ENCODE measurements at places on chromosomes 6 and 20.

DNA sequence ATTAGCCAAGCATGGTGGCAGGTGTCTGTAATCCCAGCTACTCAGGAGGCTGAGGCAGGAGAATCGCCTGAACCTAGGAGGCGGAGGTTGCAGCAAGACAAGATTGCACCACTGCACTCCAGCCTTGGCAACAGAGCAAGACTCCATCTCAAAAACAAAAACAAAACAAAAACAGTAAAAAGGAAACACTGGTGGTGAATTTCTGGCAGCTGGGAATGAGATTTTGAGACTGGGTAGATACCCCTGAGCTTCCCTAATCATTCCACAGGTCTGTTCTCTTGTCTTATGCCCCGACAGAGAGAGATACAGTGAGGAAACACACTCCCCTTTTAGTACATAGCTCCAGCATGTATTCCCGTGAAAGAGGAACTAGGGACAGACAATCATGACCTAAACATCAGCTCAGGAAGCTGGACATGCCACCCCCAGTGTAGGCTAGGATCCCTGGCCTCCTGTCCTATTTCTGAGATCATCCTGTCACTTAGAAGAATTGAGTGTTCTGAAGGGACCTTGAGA lies 9.6 kb downstream of the MAN1A1 start:
- no peak for DNase-seq

GRCh38 chr20:36836591-36837269 lies 39.2 kb upstream of the TLDC2 start:
- DNase-seq, result no peak

GRCh38 chr6:170187669-170188566 lies 103.0 kb downstream of the DLL1 start:
- DNase-seq, result no peak

DNA sequence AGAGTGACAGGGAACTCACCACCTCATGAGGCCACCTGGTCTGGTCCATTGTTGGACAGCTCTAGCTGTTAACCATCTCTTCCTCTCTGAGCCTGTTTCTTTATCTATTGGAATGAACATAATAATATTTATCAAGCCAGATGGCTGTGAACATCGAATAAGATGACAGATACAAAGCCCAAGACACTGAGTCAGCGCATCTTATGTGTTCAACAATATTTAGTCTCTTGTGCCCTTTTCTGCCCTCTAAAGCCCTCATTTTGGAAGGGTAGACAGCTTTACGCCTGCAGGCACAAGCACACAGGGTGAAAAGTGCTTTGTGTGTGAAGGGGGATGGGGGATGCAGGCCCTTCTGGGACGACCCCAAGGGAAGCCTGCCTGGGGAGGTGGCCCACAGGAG lies 164.0 kb downstream of the GRM4 start:
- no peak for DNase-seq

DNA sequence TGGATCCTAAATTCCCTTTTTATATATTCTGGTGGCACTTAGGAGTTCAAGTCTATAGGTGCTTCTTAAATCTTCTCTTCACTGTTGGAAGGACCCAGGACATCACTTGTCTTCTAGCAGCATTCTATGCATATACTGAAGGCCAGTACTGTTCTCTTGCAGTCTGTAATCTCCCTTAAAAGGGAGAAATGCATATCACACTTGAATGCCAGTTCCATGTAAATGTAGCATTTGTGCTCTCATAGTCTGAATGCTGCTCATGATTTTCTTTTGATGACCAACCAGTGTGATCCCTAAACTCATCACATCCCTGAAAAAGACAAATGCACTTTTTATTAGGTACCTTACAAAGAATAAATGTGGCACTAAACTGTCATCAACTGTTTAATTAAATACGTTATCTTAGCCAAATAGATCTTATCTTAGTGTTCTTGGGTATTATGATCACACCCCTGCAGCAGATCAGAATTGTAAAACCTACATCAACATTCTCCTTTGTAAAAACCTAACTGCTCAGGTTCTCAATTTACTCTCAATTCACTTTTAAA lies 176.1 kb downstream of the EPHA7 start:
- no peak for DNase-seq

DNA sequence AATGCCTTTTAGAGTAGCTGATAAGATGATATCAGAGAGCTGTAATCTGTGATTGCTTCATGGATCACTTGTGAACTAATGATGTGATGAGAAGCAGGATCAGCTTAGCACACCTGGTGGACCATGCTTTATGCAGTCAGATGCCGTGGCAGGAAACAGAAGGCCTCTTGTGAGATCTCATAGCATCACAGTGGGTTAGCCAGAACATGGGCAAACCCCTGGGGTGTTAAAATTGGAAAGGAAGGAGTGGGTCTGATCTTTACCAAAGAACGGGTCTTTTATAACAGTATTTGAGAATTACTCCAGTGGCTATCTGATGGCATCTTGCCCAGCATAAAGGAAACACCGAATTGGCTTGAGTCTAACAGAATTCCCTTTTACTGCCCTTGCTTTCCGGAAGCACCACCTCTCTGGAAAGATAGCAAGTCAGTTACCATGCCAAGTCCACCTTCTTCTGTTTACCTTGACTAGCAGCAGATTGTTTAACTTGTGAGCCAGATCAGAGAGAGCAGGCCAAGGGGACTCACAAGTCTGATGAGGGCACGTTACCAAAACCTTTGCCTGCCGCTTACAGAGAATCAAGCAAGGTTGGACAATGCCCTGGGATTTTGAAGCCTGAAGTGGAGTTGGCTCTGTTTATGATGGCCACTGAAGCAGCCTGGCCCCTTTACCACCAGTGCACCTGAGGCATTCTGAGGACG lies 20.9 kb upstream of the SRF start:
- no peak for DNase-seq

DNA sequence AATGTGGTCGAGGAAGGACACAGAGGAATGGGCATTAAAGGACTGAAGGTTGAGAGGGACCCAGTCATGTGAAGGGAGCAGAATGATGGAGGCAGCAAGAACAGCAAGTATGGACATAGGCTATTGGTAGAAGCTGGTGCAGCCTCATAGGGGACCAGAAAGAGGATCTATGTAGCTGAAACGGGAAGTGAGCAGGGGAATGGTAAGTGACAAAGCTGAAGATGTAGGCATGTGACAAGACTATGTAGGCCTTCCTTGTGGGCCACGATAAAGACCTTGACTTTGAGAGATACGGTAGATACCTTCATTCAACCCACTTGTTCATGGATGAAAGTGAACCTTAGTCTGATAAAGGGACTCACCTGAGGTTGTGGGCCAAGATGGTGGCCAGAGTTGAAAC lies 3.5 kb downstream of the CTNNBL1 start:
- no peak for DNase-seq

DNA sequence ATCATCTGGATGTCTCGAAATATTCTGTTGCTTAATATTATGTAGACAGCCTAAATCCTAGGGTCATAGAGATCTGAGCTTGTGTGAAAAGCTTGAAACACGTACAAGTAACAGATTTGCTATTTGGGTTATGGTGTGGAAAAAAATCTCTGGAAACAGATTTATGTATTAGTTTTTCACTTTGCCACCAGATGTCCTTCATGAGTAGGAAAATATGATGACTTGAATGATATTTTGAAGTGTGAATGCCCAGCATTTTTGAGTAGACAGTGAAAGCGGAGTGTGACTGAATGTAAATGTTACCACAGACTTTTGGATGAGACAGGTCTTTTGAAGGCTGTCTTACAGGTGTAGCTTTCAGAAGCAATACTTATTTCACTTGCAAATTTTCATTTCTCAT lies 4.2 kb upstream of the BMP6 start:
- no peak for DNase-seq

- no peak for DNase-seq
Observed at GRCh38 chr6:53309059-53309900, 39.5 kb downstream of the ELOVL5 start.

- no peak for DNase-seq
Observed at GRCh38 chr6:73657201-73657600, 3.4 kb upstream of the SLC17A5 start.

DNA sequence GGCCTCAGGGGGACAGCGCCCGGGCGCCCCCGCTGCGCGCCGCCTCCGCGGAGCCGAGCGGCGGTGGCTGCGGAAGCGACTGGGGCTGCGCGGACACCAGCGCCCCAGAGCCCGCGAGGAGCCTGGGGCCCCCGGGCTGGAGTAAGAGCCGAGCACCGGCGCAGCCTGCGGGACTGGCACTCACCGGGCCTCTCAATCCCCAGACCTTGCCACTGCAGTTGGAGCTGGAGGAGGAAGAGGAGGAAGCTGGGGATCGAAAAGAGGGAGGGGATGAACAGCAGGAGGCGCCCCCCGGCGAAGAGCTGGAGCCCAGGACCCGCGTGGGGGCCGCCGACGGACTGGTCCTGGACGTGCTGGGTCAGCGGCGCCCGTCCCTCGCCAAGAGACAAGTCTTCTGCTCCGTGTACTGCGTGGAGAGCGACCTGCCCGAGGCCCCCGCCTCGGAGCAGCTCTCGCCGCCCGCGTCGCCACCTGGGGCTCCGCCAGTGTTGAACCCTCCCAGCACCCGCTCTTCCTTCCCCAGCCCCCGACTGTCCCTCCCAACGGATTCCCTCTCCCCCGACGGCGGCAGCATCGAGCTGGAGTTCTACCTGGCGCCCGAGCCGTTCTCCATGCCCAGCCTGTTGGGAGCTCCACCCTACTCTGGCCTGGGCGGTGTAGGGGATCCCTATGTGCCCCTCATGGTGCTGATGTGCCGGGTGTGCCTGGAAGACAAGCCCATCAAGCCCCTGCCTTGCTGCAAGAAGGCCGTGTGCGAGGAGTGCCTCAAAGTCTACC lies 590 bp downstream of the RNF217 start:
- no peak for DNase-seq

GRCh38 chr6:75735491-75736186 lies 13.4 kb upstream of the MYO6 start:
- no peak for DNase-seq

DNA sequence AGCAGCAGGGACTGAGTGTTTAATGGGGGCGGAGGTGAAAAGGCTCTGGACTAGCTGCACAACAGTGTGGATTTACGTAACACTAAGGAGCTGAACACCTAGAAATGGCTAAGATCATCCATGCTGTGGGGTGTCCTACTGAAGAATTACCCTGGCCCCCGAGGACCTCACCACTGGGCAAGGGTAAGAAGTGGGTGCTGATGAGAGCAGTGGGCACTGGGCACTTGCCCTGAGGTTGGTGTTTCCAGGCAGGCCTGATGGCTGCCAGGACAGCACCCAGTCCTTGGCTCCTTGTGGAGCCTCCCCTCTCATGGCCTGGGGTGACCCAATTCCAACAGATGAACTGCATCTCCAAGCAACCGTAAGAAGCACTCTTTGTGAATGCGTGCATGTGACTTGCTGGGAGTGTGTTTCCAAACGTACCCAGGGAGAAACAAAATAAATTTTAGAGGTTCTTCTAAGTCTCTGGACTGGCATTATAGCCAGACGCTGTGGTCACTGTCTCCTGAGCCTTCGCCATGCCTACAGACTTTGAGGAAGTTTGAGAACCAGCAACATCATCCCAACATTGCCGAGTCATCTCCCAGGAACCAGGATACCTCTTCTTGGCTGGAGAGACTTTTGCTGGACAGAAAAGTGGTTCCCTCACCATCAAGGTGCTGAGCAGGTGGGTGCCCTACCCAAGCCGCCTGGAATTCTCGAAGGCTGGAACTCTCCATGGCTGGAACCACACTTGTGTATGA lies 245.9 kb downstream of the ERMARD start:
- no peak for DNase-seq

DNA sequence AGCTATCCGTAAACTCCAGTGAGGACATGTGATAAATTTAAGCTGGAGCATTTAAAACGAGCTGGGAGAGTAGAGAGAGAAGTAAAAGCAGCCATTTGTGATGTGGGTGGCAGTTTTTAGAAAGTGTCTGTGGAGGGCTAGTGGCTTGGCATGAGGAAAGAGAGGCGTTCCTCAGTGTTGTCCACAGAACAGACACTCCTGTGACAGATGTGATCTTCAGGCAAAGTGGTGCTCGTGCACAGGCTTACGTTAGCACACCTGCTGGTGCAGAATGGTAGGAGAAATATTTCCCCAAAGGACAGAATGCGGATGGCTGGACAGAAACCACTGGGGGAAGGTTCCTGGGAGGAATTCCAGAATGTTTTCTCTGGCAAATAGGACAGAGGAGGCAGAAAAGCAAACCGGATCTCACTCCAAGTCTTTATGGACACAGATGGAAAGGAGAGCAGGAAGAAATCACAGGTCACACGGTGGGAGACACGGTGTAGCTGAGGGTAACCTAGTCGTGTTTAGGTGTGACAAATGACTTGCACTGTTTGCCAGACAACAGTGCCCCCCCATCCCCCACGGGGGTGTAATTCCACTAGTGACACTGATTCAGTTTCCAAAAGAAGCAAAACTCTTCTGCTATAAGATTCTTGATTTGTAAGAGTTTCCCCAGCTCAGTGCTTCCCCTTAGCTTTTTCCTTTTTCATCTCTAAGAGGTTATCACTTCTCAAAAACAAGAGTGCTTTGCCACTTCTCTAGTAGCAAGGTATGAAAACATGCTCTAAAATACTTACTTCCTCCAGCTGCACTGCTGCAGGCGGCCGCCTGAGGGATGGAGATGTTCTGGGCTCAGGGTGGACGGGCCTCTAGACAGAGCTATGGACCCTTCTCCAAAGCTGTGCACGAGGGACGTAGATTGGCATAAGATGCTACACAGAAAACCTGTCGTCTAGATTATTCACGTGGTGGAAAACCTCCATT lies 293.2 kb downstream of the QKI start:
- no peak for DNase-seq

- DNase-seq, result no peak
Observed at GRCh38 chr6:136127873-136128272, 122.2 kb downstream of the MTFR2 start.

- no peak for DNase-seq
Observed at GRCh38 chr20:50805349-50805684, 10.5 kb downstream of the BCAS4 start.

GRCh38 chr6:32462609-32463008 lies 22.9 kb downstream of the HLA-DRA start:
- DNase-seq, result no peak

GRCh38 chr6:126048635-126049034 lies 62.3 kb downstream of the TRMT11 start:
- no peak for DNase-seq

- DNase-seq, result no peak
Observed at GRCh38 chr6:42393339-42393738, 58.4 kb downstream of the TRERF1 start.

DNA sequence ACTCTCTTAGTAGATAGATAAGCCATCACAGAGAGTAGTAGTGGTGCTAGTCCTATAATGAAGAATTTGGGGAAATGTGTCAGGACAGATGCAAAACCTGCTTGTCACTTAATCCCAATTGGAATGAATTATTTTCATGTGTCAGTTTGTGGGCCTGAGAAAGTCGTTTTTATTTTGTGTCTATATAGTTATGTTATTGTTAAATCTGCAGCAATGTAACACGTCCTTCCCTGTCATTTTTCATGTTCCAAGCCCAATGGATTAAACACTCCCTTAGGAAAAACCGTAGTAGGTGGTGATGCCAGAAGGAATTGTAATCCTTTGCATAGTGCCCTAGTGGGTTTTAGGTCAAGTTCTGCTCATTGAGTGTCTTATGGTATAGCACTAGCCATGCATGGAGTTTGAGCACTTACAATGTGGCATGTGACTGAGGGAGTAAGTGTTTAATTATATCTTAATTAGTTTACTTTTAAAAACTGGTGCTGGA lies 105.9 kb upstream of the PRSS16 start:
- DNase-seq, result no peak

Data from cortex of kidney (tissue), 1 donor.